Jurkat, Clone E6-1 (cell line): ENCODE measurements at places on chromosomes 6 and 20.

- DNase-seq = no peak
Observed at GRCh38 chr20:47038566-47039560, 144.2 kb downstream of the EYA2 start.

GRCh38 chr6:155313602-155314091, 637 bp downstream of the TFB1M start:
- DNase-seq = peak; percentile 23

DNA sequence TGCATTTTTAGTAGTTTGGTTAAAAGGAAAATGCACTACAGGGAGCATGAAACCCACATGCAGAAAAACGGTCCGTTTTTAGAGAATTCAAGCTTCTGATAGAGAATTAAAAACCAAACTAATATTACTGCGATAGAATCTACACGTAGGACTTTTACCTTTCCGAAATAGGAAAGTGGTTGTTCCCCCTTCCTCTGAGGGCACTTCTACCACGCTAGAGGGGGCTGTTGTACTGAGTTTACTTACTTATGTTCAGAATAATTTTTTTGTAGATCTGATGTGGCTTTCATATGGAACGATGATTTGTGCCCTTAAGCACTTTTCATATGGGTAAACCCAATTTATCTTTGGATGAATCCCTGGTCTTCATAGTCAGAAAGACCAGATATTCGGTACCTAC, 264.3 kb upstream of the PLN start:
- peak; percentile 55 for DNase-seq

GRCh38 chr6:121549736-121550135, 114.3 kb downstream of the GJA1 start:
- DNase-seq = no peak

DNA sequence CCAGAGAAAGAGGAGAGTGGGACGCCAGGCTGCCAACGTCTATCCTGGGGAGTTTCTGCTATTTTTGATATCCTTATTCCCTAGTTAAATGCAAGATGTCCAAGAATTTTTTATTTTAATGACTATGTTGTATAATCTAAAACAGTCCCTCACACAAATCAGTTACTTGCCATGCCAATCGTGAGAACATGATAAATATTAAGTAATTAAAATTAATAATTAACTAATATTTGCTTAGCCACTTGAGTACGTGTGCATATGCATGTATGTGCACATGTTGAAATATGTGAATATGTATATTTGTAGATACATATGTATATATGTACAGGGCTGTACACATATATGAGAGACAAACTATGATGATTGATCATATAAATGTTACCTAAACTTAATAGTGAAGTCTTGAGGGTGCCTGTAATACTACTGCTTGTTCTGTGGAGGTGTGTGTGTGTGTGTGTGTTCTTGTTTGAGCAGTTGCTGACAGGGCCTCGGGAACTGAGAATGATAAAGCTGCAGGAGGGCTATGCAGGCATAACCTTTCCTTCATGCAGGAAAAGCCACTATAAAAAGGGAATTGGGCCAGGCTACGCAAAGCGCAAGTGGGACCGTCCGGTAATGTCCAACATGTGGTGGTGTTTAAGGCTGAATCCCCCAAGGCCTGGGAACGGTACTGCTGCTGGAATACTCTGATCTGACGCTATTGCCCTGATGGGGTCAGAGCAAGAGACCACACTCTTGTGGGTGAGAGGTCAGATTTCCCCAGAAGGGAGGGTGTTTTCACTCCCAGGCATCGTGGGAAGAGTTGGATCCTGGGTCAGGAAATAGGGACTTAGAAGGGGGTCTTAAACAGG, 148.3 kb upstream of the TBX18 start:
- DNase-seq = no peak

DNA sequence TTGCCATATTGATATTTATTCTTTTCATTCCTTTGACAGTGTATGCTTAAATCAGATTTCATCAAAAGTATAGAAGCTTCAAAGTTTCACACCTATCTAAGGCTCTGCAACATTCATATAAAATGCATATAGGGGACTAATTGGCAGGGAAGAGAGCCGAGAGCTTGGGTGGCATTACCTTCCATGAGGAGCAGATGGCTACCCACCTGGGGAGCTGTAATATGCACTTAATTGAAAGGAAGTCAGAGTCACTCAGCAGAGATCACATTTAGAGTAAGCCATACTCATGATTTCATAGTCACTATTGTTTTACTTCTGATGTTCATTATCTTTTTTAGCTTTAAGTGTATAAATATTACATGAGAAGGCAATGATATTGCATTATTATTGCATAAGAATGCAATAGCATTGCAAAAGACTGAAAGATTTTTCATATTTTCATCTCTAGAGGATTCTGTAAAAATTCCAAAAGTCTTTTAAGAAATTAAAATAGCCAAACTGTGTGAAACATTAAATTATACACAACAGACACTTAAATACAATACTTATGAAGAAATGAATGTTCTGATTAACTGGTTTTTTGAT, 1305.2 kb downstream of the EPHA7 start:
- DNase-seq = no peak

DNA sequence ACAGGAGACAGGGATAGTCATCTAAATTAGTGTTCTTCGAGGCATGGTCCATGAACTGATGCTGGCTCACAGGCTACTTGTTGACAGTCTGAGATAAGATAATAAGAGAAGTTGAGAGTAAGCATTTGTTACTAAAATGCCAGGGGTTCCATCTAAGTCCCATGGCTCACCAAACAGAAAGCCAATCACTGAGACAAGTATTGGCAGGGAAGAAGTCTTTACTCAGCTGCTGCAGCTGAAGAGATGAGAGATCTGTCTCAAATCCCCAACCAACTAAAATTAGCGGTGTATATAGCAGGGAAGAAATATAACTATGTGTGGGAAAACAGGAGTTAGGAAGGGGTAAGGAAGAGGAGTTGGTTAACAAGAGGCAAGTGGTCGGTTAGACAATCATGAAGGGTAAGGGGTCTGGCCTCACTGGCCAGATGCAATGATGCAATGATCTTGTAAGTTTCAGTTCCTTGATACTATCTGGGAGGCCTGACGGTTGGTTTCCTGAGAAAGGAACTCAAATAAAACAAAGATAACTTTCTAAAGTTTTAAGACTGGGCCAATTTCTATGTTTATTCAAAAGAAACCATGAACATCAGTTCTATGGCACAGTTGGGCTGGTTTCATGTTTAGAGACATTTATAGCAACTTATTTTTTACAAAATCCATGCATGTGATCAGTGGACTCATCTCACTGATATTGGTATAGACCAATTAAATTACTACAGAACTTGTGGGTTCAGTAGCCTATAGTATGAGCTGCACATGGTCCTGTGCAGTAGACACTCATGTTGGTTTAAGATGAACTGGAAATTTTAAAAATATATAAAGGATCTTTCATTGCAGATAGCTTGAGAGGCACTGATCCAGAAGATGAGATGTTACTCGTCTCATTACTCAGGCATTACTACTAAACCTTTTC, 9.9 kb upstream of the HEBP2 start:
- DNase-seq = no peak

DNA sequence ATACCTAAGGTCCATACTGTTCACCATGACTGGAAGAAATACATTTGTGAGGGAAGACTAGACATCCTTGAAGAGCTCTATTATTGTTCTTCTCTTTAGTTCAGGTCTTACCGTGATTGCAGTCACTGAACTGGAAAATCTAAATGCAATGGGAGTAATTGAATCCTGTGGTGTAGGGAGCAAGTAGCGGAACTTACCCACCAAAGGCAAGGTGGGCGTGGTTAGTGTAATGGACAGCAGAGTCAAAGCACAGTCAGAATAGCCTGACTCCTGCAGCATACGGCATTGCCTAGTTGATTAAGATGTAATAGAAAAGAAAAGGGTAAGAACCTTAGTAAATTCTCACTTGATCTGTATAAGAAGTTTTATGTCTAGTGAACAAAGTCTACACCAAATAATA, 679.7 kb upstream of the EPHA7 start:
- DNase-seq = no peak

DNA sequence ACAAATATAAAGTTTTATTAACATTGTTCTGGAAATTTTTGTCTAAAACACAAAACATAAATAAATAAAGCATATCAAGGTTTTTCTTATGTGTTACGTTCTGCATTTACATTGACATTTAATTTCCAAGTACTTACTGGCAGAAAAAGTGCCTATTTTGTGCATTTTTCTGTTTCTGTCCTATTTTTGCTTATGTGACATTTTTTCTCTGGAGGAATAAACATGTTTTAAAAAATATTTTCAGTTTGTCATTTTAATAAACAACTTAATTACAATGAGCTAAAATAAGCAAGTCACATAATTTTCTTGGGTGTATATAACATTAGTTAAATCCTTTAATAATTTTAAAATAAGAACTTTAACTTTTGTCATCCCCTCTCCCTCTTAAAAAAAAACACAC, 94.4 kb upstream of the HS3ST5 start:
- no peak for DNase-seq

- no peak for DNase-seq
Observed at GRCh38 chr20:17611540-17612286, 41.8 kb downstream of the DSTN start.

DNA sequence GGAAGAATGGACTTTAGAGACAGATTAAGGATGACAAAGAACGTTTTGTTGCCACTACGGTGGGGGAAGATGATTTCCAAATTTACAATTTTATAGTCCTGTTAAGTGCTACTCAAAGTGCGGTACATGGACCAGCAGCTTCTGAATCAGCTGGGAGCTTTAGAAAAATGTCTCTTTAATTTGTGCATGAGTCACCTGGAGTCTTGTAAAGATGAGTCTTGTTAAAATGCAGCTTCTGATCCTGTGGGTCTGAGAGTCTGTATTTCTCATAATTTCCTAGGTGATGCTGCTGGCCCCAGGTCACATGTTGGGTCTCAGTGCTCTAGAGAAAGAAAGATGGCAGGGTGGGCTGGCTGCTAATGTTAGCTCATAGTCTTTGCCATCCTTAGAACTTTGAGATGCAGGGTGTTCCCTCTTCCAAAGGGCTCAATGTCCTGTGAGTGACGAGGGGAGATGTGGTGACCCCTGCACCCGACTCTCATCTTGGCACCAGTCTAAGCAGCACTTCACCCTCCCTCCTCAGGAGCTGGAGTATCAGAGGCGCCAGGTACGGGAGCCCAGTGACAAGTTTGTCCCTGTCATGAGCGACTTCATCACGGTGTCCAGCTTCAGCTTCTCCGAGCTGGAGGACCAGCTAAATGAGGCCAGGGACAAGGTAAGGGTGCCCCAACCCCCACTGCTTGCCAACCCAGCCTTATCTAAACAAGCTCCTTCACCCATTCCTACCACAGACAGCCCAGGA, 34.5 kb downstream of the MOCS1 start:
- no peak for DNase-seq

DNA sequence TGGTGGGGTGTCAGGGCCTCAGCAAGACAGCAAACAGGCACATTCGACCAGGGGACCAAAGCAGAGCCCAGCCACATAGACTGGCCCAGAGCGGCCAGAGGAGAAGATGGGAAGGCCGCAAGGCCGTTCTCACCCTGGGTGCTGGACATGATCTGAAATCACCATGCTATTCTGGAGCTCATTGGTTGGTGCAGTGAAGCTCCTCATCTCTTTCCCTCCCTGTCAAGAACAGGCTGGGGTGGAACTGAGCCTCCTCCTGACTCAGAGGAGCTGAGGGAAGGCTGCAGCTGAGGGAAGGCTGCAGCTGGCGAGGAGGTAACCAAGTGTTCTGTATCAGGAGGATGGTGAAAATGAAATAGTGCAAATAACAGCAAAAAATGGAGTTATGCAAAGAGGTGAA, 80.0 kb downstream of the AKAP7 start:
- no peak for DNase-seq

- DNase-seq = no peak
Observed at GRCh38 chr6:26426691-26427450, 13.4 kb upstream of the BTN3A3 start.

- DNase-seq = no peak
Observed at GRCh38 chr6:142416179-142416578, 114.4 kb downstream of the ADGRG6 start.

DNA sequence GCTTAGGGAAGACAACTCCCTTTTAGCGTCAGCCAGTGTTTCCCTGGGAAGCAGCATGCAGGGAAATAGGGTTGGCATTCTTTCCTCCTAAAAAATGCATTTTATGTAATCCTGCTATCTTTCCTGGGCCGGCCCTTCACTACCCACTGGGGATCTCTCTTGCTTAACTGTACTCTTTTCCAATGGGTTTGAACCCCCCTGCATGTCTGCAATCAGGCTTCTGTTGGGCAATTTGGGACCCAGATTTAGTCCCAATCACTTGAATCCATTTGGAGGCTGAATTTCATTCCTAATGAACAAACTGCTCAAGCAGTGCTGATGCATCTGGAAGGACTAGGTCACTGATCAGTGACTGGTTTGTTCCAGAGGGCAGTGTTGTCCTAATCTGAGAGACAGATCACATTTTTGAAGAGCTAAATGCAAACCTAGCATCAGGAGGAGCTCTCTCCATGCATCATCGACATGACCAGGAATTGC, 152.0 kb downstream of the TSHZ2 start:
- DNase-seq = no peak

DNA sequence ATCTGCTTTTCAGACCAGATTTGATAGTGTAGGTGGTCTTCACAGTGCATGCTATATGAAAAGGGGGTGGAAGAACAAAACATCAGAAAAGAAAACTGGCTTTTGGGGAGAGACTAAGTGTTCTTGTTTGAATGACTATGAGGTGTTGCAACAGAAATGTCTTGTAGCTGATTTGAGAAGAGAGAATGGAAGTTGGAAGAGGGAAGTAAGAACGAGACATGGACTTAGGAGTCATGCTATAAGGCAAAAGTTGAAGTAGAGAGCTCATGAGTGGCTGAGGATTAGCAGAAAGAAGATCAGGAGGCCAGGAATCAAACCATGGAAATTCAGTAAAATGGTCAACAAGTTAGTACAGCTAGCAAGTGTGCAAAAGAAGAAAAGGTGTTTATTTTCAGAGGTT, 32.1 kb downstream of the FNDC1 start:
- no peak for DNase-seq

DNA sequence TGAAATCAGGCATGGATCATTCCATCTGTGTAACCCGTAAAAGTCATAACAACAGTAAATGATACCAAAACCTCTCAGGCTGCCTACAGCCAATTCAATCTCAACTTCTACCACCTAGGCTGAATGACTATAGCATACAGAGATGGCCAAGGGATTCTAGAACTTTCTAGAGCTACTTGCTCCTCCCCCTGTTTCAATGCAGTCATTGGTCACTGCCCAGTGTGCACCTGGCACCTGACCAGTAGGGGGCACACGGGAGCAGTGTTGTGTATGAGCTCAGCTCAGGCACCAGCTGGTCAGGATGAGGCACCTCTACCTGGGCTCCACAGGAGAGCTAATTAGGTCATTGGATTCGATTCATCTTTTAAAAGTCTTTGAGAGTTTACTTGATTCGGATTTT, 86.2 kb downstream of the PLEKHG1 start:
- DNase-seq = peak; percentile 30

- peak; percentile 97 for DNase-seq
Observed at GRCh38 chr6:149746147-149746946, at the start of gene NUP43. NUP43 (minus strand) TSS chr6:149746529; CDS start chr6:149746495, 34 bp downstream.

- no peak for DNase-seq
Observed at GRCh38 chr20:24432046-24432442, 37.4 kb upstream of the SYNDIG1 start.

DNA sequence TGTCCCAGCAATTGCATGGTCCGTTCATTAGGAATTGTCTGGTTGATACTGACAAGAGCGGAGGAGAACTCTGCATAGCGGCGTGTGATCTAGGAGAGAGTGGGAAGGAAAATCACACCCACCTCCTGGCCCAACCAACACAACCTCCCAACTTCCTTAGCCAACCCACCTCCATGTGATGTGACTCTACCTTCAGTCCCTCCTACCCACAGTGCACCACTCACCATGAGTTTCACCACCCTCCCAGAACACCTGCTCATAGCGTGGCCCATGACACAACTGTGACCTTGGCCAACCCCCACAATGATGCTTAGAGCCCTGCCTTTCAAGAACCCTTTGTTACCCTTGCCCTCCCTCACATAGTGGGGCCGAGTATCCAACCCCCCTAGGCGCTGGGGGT, 7.7 kb downstream of the VPS52 start:
- no peak for DNase-seq
